ENCODE measurements at places on chromosomes 4 and X.
A peak's percentile ranks its signal among the peaks of the same experiment; 100 is the strongest.

- no peak for DNase-seq
Measured at GRCh38 chrX:130981836-130982235, 76.3 kb upstream of the ARHGAP36 start.

DNA sequence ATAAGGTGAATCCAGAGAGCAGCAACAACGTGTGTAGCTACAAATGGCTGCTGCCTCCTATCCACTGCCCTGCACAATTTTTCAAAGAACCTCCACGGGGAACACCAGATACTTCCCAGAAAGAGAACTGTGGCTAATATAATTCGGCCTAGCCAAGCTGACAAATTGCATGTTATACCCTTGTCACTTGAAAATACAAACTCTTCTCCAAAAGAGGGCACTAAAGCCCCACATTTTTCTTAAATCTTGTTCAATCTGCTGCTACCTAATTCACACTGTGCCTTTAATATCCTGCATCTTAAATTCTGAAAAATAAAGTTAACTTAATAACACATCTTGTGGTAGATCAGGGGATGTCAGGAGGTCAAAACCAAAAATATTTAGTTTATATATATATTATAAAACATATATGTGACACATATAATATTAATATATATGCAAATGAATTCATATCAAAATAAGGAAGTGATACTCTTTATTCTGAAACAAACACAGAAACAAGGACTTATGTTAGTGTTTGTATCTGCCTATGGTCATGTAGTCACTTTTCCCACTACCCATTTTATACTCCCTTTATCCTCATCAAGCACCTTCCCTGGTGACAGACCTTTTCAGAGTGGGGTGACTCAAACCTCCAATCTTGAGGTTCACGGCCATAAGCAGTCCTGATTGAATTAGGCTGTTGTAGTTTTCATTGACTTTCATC lies 24.1 kb downstream of the CT45A1 start:
- peak; percentile 37 for DNase-seq

- no peak for DNase-seq
Measured at GRCh38 chr4:28435314-28435713, 1574.7 kb downstream of the STIM2 start.

DNA sequence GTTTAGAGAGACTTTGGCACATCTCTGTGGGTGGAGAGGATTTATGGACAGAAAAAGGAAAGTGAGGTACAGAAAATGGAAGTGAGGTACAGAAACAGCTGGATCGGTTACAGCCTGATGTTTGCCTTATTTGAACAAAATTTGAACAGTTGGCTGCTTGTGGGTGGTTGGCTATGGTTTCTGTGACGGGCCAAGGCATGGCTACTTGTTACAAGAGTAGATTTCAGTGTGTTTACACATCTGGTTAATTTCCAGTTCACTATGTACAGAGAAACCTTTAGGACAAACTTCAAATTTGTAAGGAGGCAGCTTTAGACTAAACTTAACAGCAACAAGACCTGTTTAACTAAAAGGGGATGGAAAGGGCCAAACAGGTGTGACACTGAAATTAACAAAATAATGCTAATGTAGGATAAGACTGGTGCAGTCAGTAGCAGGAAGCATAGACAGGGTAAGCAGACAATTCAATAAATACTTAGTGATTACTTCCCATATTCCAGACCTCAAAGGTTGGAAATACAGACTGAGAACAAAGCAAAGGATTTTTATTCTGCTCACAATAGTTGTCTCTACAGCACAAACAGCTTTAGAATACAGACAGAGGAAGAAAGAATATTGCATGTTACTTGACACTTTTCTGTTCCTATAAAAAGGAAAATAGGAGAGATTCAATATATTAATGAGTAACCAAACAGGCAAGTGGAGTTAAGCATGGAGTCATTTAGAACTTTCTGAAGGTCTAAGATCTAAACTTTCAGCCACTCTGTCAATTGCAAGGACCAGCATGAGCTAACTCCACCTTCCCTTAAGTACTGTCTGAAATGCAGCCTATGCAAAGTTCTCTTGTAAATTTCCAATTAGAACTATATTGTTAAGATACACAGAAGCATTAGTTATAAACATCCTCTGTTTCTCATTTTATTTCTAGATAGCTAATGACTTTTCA lies 294.4 kb upstream of the FAT4 start:
- no peak for DNase-seq

- DNase-seq: no peak
Measured at GRCh38 chrX:134894373-134894895, 96.4 kb upstream of the SMIM10 start.

DNA sequence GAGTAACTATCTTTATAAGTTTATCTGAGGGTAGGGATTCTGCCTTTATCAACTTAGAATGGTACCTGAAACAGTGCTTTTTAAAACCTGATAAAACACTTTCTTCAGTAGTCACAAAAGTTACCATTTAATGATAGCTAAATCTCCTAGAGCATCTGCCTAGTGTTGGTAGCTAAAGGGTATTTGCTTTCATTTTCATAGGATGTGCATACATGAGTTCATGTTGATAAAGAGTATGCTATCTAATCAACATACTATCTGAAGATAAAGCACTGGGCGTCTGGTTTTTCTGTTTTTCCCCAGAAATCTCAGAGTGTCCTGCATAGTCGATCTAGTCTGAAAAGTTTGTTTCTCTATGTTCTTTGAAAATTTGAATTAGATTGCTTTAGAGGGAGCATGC lies 75.1 kb downstream of the ADGRL3 start:
- no peak for DNase-seq

DNA sequence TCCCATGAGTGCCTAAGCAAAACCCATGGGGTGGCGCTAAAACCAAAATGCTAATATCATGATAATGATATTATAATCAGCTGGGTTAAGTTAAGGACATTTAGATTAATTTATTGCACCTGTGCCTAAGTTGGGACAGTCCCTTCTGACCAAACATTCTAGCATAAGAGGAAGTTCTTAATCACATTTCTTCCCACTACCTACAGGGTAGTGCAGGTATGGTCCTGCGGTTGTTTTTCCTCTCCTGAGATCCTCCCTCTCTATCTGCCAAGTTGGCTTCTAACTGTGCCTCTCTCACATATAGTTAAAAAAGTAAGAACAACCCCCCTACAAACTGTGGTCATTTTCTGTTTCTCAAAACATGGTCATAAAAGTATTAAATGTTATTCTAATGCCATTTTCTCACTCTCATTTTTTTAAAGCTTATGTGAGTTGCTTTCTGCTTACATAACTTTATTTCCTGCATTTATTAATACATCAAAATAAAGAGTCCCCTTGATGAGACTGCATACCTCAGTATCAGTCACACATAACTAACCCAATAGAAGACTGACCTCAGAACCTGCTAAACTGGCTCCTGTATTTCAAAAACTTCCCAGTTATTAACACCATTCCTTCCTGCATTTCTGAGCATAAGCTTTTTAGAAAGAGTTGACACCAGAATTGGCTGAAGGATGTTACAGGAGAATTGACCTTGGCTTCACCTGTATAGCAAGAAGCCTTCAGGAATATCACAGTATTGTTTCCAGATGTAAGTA lies 1332.5 kb downstream of the FSTL5 start:
- DNase-seq: no peak

DNA sequence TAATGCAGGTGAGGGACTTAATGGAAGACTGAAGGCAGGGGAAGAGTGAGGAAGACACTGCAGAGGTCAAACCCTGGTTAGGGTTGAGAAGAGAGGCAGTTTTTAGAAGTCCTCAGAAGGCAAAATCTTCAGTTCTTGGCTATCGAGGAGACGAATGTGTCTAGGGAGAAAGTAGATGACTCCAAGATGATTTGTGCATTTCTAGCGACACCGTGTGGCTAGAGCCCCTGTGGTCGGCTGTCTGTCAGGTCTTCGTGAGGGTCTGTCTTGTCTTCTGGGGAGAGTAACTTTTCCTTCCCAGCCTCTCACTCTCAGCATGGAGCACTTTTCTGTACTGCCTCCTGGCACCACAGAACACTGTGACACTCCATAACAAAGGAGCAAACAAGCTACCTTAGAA lies 458.1 kb downstream of the STIM2 start:
- peak; percentile 56 for DNase-seq

- no peak for DNase-seq
Measured at GRCh38 chr4:85548116-85548515, 73.2 kb downstream of the ARHGAP24 start.

DNA sequence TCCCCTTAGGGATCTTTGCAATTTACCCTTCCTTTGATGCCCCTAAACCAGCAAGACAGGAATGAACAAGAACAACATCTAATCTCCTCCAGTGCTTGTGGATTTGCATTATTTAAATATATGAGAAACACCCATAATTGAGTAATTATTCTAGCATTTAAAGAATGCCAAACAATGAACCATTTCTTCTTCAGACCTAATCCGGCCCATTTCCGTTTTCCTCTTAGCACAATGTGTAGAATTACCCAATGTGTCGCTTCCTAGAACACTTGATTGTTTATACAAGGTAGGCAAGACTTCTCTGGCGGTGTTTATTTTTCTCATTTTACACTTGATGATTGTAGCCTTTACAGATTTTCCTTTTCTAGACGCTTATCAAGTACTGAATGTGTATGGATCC lies 43.5 kb downstream of the CLDN34 start:
- DNase-seq: no peak

DNA sequence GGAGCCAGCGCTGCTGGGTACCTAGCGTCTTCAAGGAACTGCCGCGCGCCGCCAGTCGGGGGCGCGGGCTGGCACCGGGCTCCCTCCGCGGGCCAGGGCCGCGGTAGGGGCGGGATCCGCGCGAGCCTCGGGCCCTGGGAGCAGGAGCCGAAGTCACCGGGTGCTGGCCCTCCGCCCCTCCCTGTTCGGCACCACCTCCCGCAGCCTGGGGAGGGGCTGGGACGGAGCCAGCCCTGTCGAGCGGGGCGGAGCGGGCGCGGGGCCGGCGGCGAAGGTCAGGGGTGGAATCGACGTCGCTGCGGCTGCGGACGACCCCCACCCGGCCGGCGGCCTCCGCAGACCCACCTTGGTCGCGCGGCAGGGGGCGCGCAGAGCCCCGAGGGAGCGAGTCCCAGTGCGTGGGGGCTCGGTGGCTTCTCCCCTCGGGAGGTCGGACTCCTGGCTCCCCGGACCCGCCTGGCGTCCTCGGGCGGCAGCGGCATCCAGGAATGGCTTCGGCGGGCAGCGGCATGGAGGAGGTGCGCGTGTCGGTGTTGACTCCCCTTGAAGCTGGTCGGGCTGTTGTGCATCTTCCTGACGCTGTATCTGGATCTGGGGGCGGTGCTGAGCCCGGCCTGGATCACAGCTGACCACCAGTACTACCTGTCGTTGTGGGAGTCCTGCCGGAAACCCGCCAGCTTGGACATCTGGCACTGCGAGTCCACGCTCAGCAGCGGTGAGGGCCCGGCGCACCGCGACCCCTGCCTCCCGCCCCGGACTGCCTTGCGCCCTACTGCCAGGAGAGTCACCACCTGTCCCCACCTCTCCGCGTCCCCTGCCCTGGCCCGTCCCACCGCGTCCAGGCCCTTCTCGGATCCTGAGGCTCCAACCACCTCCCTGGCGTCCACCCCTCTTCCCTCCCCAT lies 50.5 kb upstream of the FAM47C start:
- DNase-seq: no peak

DNA sequence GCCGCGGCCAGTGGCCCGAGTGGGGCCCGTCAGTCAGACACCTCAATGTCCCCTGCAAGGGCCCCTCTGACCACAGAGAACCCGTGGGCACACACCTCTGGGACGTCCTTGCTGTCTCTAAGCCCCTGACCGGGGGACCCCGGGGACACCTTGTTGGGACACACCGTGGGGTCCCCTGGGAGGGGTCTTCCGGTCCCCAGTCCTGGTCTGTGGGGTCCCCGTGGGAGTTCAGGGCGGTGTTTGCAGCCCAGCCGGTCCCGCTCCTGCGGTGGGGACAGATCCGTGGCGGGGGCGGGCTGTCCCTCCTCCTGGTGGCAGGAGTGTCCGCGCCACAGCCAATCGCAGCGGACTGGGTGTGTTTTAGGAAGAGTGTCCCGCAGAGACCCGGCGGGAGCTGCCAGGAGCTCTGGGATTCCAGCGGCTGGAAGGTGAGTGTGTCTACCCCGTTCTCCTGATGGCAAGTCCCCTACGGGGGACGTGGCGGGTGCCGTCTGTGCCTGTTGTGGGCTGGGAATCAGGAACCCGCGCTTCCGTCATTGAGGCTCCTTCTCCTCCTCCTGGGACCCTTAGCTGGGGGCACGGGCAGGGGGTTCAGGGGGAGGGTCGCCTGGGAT lies 5.1 kb upstream of the PLCXD1 start:
- peak; percentile 71 for DNase-seq

DNA sequence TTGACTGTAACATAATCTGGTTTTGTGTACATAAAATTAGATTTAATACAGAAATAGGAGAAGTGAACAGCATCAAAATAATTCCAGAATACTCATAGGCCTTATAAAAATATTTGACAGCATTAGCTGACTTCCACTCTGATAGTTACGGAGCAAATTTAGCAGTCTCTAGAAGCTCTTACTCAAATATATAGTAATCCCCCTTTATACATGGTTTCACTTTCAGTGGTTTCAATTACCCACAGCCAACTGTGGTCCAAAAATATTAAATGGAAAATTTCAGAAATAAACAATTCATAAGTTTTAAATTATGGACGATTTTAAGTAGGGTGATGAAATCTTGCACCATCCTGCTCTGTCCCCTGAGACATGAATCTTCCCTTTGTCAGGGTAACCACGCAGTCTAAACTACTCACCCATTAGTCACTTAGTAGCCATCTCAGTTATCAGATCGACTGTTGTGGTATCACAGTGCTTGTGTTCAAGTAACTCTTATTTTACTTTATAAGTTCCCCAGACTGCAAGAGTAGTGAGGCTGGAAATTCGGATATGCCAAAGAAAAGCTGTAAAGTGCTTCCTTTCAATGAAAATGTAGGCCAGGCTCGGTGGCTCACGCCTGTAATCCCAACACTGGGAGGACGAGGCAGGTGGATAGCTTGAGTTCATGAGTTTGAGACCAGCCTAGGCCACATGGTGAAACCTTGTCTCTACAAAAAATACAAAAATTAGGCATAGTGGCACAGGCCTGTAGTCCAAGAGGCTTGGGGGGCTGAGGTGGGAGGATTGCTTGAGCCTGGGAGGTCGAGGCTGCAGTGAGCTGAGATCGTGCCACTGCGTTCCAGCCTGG lies 17.2 kb upstream of the RTL9 start:
- DNase-seq: peak; percentile 81

- DNase-seq: peak; percentile 47
Measured at GRCh38 chr4:169566021-169566818, 46.2 kb downstream of the NEK1 start.

DNA sequence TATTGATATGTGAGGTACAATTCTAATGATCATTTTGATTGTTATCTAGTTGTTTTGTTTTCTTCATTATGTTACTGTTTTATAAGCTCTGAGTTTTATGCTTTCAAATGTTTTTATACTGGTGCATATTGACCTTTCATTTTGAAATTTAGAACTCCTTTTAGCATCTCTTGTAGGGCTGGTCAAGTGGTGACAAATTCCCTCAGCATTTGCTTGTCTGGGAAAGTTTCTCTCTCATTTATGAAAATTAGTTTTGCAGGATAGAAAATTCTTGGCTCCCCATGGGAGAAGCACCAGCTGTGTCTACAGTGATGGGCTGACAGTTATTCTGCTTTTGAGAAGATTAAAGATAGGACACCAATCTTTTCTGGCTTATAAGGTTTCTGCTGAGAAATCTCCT lies 105.3 kb upstream of the SPRY1 start:
- no peak for DNase-seq

Measured in NB4 (cell line).